ENCODE measurements at places on chromosomes 3 and 15.

DNA sequence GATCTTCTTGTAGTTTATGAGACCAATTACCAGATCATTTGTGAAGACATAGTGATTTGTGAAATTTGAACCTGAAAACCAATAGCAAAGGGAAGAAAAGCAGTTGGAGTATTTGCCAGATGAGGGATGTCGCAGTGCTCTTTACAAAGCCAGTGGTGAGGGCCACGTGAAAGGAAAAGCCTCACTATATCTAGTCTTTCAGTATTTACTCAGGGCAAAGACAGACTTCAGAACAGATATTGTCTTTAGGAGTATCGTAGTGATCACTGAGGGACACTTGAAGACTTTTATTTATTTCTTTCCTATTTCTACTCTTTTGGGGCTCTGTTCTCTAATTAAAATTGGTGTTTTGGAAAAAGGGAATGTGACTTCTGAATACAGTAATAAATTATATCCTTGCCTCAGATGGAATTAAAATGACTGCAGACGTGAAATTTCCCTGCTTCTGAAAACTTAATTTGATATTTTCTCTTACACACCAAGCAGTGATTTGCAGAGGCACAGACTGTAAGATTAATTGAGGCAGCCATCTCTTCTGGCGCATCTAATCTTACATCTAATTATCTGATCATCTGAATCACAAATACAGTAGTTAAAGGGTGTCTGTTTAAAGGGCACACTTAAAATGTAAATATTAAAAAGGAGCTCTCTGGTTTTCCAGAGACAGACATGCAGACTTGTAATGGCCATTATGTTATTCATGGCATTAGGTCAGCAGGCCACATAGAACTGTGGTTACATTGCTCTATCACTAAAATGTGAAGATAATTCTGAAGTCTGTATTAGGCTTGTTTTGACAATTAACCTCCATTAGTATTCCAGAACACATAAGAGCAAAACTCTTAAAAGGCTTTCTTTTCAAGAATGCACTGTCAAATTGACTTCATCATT is 193.0 kb upstream of the GOLIM4 start:
- no peak for DNase-seq

DNA sequence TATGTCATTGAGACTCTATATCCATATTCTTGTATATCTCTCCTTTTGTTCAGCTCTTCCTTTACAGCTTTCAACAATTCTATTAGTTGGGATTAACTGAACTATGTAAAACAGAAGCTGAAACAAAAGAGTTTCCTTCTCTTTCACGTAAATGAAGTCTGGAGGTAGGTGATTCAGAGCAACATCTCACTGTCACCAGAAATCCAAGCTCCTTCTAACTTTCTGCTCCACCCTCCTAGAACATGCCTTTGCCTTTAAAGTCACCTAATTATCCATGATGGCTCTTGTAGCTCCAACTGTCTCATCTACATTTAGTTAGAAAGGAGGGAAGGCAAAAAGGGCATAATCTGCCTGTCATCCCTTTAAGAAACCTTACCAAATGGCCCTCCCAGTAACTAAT is 458.2 kb upstream of the MDFIC2 start:
- DNase-seq = no peak

DNA sequence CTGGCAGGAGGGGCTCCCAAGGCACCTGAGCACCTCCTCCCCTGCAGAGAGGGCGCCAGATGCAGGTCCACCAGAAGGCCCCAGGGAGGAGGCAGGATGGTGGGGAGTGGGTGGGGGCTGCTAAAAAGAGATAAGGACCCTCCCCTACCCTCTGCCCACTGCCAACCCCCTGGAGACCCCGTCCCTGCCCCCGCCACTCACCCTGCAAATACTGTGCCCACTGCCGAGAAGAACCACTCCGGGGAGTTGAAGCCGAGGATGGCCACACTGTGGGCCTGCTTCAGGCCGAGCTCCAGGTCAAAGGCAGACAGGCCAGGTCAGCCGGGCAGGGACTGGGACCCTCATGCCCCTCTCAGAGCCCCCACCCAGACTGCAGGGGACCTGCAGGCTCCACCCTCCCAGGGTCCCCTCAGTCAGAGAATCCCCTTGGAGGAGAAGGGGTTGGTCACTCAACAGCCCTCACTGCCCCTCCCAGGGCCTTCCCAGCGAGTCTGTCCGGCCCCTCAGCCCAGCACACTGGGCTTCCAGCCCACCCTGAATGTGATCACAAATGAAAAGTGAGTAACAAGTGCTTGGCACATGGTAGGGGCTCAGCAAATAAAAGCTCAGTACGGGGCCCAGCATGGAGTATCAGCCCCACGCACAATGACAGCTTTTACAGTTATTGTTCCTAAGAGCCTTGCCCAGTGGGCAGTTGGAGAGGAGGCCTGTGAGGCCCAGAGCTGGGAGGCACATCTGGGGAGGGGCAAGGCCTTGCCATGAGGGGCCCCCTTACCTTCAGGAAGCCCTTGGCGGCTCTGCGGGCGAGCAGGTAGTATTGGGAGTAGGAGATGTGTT is 40.4 kb downstream of the ACSBG1 start:
- DNase-seq = no peak

GRCh38 chr15:52876991-52877663 is 87.0 kb upstream of the ONECUT1 start:
- DNase-seq = no peak

GRCh38 chr3:130537673-130538304 is 20.8 kb downstream of the COL6A6 start:
- DNase-seq = no peak

GRCh38 chr3:61066800-61067199 is 184.5 kb downstream of the FHIT start:
- DNase-seq = no peak

- DNase-seq = no peak
Measured at GRCh38 chr15:57288926-57289580, 87.3 kb upstream of the CGNL1 start.

- DNase-seq = no peak
Measured at GRCh38 chr3:100769693-100770092, 60.4 kb downstream of the TFG start.
